GM19239 (cell line): ENCODE measurements at places on chromosomes 11 and 22.
A peak's percentile ranks its signal among the peaks of the same experiment; 100 is the strongest.

DNA sequence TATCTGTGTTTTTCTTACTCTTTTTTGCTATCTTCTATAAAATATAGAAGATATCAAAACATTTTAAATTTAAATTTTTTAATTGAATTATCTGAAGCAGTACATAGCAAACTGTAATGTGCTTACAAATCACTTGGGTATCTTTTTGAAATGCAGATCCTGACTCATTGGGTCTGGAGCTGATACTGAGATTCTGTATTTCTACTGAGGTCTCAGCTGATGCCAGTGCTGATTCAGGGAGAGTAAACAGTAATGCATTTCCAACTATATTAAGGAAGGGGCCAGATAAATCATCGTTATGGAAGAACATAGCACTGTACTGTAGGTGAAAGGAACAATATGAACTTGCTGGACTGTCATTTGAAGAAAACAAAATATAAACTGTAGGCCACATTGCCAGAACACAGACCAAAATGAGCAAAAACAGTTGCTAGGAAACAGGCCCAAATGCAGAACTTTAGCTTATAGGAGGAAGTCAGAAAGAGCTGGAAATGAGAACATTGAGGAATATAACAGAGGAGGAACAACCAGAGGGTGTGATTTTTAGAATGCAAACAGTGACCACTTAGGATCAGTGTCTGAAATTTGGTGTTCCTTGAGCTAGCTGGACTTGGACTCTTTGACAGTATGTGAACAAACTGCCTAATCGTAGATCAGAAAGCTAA lies 3.3 kb downstream of the ARL14EP start:
- no peak for DNase-seq

- no peak for DNase-seq
Observed at GRCh38 chr11:18743900-18744514, 18.0 kb upstream of the IGSF22 start.

DNA sequence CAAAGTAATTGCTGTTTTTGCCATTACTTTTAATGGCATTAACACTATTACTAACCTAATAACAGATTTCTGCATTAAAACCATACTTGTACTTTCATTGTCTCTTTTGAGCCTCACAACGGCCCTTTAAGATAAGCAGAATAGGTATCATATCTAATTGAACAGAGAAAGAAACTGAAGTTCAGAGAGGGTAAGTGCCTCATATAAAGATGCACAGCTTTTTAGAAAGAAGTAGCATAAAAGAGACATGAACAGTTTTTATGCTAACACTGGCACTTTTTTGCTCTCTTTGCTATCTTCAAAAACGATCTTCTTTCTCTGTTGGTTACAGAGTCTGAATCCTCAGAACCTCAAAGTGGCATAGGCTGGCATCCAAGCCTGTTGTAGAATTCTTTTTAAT lies 102.9 kb upstream of the OR5AK2 start:
- no peak for DNase-seq

GRCh38 chr11:45091563-45092403 lies 54.7 kb upstream of the PRDM11 start:
- DNase-seq: no peak

GRCh38 chr11:8354622-8355415 lies 91.1 kb upstream of the LMO1 start:
- DNase-seq: peak; percentile 28

- DNase-seq: no peak
Observed at GRCh38 chr22:42805998-42806830, 50.9 kb downstream of the ARFGAP3 start.

- DNase-seq: no peak
Observed at GRCh38 chr11:134888821-134889220, 476.8 kb upstream of the B3GAT1 start.

DNA sequence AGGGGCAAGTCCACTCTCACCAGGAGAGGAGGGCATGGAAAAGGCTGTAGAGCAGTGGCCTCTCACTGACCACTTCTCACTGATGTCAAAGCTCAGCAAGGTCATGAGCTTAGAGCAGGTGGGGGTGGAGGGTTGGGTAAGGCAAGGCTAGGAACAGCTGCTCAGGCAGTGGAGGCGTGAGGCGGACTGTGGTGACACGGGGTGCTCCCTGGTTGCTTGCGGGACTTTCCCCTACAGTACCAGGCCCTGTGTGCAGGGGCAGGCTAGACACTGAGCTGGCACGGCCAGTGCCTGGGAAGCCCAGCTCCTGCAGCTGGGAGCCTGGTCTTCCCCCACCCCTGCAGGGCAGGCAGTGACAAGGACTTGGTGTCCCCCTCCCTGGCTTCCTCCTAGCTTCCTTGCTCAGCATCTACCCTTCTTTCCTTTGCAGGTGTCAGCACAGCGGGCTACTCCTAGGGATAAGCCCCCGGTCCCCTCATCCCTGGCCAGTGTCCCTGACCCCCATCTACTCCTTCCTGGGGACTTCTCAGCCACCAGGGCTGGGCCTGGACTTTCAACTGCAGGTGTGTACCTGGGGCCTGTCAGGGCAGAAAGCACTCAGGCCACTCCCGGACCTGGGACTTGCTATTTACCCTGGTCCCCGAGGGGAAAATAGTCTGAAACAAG lies 45.6 kb downstream of the PISD start:
- DNase-seq: peak; percentile 60

GRCh38 chr11:92830377-92831155 lies 138.9 kb upstream of the MTNR1B start:
- DNase-seq: no peak

DNA sequence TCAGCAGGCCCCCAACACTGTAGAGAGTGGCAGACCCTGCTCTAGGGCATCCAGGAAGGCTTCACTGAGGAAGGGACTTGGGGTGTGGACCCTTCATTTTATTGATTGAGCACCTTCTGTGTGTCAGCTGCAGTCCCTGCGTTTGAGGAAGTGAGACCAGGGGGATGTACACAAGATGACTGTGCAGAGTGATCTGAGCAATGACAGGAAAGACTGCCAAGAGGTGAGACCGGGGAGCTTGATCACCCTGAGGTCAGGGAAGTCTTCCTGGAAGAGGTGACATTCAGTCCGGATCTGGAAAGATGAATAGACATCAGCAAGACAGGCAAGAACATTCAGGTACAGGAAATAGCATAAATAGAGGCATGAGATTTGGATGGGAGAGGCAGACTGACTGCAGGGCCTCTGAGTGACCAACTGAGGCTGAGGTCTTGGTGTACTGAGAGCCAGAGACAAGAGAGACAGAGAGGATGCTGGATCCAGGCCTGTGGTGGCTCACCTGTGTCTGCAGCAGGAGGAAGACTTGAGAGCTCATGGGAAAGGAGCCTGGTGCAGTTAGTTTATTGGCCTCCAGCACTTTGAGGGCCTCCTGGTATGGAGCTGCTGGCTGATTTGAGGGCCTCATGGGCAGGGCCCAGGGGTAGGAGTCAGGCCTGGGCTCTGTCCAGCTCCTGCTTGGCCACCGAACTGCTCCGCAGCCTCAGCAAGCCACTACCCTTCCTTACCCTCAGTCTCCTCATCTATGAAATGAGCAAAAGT lies 5.2 kb downstream of the DGAT2 start:
- peak; percentile 83 for DNase-seq

GRCh38 chr11:19512618-19513017 lies 200.0 kb upstream of the NAV2 start:
- no peak for DNase-seq

DNA sequence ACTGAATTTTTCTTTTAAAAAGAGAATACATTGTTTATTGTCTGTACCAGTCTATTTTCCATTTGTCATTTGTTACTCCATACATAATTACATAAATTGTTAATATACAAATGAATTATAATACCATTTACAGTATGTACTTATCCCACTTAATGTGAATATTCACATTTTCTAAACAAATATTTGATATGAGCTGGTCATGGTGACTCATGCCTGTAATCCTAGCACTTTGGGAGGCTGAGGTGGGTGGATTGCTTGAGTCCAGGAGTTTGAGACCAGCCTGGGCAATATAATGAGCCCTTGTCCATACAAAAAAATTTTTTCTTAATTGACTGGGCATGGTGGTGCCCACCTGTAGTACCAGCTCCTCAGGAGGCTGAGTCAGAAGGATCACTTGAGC lies 6.8 kb downstream of the SC5D start:
- no peak for DNase-seq

- DNase-seq: no peak
Observed at GRCh38 chr11:45848654-45849081, 1.4 kb downstream of the CRY2 start.

DNA sequence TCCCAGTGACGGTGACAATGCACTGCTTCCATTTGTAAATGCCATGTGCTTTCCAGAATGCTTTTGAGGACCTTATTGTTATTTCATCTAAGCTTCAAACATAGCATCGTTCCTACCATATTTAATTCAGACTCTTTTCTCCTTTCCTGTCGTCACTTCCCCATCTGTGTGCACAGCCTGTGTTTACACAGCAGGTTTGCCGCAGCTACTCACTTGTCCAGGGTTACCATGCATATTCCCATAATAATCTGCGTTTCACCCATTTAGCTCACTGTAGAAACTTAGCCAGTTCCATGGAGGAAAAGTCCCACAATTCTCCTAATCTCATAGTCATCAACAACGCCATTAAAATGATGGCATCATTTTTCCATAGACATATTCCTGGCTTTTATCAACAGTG lies 48.0 kb downstream of the FLI1 start:
- no peak for DNase-seq

DNA sequence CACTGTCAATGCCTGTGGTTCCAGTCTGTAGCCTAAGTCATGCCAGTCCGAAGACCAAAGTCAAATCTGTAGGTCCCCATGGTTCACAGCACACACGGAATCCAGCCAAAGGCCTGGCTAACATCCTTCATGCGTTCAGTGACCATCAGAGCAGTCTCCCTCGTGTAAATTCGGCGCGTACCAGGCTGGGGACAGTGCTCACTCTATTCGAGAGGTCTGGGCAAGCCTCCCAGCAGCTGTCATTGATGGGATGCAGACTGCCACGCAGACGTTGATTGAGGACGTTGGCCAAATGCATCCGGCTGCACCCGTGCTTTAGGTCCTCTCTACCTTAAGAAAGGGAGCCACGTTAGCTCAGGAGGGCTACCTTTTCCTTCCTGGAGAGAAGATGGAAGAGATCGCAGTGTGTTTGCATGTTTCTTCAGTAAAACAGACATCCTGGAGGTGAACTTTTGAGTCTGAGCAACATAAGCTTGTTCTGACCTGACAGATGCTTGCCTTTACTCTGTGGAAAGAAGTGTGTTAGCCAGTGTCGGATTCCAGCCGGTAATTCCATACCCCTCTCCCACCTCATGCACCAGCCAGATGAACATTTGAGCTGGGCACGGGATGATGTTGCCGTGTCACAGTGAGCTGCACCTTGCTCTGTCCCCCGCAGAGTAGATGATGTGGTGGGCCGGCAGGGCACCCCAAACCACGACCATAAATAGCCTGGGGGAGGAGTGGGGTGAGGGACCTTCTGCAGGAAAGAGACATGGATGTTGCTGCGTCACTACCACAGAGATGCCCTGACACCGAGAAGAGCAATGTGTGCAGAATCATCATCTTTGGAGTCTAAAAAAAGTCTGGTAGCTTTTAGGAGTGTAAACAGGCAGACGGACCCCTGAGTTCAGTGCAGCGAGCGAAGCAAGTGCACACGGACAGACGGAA lies 12.2 kb downstream of the CTTN start:
- DNase-seq: no peak

DNA sequence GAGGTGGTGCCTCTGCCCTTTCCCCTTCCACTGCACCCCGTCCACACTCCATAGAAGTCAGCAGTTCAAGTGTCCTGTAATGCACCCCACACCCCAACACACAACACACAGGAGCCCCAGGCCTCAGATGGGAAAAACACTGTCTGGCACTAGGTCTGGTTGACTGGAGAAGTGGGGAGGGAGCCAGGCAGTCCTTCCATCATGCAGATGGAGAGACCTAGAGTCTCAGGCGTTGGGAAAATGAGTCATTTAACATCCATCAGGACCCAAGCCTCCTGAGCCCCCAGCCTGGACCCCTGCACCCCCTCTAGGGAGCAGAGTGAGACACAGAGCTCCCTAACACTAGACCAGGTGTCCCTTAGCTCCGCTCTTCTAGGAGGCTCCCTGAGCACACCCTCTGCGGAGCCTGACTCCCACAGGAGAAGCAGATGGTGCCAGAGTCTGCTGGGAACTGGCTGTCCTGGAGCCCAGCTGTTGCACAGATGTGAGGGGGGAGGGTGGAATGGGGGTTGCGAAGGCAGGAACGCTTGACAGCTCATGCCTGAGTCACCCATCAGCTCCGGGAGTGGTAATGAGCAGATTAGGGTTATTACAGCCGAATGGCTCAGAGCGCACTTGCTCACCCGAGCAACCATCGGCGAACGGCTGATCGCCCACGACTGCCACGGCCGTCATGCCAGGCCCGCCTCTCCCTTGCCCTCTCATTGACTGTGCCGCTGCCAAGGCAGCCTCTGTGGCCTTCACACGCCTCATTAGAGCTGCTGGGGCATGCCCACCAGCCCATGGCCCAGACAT lies 22.1 kb upstream of the SYT7 start:
- DNase-seq: no peak

DNA sequence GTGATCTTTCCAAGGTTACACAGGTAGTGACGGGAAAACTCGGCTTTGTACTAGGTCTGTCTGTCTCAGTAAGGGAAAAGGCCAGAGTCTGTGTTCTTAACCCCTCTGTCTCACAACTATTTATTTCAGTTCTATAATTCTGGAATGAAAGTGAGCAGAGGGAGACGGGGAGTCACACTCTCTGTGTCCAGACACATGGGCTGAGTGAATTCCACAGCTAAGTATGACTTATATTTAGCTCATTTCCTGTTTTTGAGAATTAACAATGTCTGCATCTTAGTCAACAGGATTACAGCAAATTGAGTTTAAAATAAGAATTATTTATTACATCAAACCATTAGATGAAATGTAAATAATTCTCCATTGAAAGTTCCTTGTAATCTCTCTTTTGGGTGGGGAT lies 62.5 kb upstream of the OR4B1 start:
- DNase-seq: no peak
